ENCODE measurements at places on chromosomes 3 and 15.

GRCh38 chr15:93920204-93920603 lies 311.2 kb upstream of the MCTP2 start:
- DNase-seq = no peak

GRCh38 chr15:41941644-41942415 lies 30.5 kb downstream of the EHD4 start:
- DNase-seq = no peak

- no peak for DNase-seq
Measured at GRCh38 chr3:142274908-142275307, 49.5 kb upstream of the GK5 start.

GRCh38 chr3:107508331-107508730 lies 14.4 kb upstream of the BBX start:
- no peak for DNase-seq

- DNase-seq = no peak
Measured at GRCh38 chr15:95975212-95975611, 355.3 kb upstream of the NR2F2 start.

- no peak for DNase-seq
Measured at GRCh38 chr15:33846862-33847261, 121.4 kb upstream of the CHRM5 start.

GRCh38 chr3:173395412-173396181 lies 1.9 kb upstream of the NLGN1 start:
- DNase-seq = peak; percentile 68

GRCh38 chr3:53585049-53585448 lies 90.6 kb downstream of the CACNA1D start:
- DNase-seq = no peak

GRCh38 chr3:61015859-61016258 lies 235.4 kb downstream of the FHIT start:
- no peak for DNase-seq

DNA sequence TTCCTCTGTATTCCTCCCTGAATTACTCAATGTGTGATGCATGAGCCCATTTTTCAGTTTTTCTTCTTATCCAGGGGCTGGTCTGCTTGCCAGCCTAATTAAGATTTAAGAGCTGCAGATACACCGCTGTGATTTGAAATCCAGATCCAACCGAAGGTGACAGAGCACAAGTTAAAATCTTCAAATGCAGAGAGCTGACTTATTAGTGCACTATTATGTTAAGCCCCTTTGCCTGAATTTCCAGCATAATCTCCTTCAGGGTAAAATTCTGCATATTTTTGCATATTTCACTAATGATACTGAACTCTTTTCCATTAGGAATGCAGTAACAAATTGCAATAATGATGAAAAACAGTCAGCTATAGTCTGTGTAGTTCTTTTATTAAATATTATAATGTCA lies 583.6 kb downstream of the ROBO2 start:
- no peak for DNase-seq

DNA sequence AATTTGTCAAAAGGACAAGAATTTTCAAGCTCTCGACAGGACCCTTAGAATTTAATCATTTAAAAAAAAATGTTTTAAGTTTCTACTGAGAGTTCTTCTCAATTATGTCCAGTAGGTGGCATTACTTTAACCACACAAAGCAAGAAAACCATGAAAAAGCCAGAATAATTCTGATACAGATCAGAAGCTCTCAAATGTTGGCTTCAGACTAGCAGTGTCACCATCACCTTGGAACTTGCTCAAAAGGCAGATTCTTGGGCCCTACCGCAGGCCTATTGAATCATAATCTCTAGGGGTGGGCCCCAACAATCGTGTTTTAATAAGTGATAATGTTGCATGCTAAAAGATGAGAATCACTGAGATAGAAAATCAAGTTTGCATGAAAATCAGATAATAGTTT lies 99.5 kb upstream of the KCNMB2 start:
- DNase-seq = no peak

- DNase-seq = peak; percentile 44
Measured at GRCh38 chr3:120033596-120033995, 60.7 kb downstream of the GSK3B start.

GRCh38 chr3:195543500-195544229 lies 540 bp upstream of the PPP1R2 start:
- no peak for DNase-seq

DNA sequence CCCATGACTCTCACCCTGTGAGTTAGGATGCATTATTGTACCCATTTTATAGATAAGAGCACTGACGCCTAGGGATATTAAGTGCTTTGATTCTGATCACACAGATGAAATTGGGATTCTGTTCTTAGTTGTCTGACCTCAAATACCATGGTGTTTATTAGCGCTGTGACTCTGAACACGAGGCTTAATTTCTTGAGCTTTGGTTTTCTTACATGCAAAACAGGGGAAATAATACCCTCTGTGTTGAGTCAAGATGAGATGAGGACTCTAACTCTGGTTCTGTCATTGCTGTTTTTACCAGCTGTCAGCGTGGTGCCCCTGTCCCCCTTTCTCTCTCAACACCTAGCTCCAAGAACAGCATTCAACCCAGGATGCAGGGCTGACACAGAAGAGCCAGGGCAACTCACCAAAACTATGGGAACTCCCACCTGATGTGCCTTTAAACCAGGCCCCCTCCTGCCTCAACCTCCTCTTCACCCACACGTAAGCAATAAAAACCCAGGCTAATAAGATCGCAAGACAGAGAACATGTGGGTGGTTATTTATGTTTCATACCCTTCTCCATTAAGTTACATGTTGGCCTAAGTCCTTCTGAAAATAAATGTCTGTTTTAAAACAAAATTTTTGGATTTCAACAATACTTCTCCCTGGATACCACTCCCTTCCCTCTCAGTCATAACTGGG lies 100.1 kb upstream of the SPATA12 start:
- no peak for DNase-seq

DNA sequence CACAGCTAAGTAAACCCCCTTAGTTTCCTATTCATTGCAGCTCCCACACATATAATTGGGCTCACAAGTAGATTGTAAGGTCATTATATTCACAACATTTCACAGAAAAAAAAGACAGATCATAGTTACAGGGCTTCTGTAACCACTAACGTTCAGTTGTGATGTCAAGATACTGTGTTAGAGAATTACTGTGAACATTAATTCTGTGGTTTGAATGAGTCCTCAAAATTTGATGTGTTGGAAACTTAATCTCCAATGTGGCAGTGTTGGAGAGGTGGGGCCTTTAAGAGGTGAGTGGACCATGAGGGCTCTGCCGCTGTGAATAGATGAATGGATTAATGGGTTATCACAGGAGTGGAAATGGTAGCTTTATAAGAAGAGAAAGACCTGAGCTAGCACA lies 21.3 kb downstream of the GRK7 start:
- DNase-seq = no peak

DNA sequence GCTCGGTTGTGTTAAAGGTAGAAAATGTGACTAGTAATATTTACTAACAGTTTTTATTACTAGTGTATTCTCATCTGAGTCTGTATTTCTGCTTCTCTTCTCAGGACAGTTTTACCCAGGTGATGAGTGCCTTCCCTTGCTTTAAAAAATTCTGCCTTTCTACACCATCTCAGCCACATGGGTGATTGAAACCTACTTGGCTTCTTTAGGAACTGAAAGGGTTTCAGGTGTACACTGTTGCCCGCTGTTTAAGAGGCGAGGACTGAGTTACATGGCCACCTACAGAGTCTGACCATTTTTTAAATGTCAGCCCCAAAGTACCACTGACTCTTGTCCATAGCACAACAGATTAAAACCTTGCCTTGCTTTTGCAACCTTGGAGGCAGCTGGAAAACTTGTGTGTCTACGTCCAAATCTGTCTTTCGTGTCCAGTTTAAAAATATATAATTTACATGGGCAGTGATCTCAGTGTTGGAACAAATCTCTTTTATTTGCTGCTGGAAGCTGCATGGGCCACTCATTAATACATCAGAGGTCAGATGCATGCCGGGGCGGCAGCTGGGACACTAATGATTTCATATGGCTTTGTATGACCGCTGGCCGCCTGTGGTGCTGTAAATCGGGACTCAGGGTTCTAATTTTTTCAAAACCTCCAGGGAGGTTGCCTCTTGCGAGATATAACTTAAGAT lies 44.6 kb downstream of the TRIM71 start:
- no peak for DNase-seq

GRCh38 chr3:196044513-196044912 lies 37.4 kb downstream of the TFRC start:
- no peak for DNase-seq

- DNase-seq = no peak
Measured at GRCh38 chr15:76393614-76394013, 57.0 kb downstream of the ISL2 start.

DNA sequence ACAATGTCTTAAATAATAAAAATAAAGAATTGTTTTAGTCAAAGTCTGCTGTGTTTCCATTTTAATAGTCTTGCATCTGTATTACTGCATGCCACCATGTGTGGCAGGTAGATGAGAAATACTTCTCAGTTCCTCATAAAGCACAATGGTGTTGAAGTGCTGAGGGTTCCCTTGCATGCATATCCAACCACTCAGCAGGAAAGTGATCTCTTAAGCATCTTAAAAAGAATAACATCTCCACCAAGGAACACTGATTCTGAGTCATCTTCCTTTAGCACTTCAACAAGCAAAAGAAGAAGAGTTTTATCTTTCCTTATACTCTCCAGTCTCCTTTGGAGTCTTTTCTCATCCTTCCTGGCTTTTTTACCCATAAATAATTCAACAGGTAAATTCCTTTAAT lies 602.0 kb downstream of the TBL1XR1 start:
- no peak for DNase-seq

DNA sequence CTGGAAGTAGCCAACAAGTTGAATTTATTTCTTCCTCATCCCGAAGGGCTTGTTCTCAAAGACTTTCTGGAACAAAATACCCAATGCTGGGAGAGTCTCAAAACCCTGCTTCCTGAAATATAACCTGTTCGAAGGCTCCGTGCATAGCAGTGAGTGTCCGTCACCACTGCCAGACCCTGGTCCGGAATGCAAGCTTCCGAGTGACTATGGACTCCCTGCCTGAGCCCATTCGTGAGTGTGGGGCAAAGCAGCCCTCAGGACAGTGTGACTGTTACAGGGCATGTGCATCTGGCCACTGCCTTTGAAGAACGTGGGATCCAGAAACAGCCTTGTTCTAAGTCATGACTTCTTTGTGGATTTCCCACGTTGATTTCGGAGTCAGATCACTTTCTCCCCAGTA lies 214.5 kb upstream of the IGF1R start:
- no peak for DNase-seq

- no peak for DNase-seq
Measured at GRCh38 chr3:175651716-175652115, 792.6 kb downstream of the NAALADL2 start.

DNA sequence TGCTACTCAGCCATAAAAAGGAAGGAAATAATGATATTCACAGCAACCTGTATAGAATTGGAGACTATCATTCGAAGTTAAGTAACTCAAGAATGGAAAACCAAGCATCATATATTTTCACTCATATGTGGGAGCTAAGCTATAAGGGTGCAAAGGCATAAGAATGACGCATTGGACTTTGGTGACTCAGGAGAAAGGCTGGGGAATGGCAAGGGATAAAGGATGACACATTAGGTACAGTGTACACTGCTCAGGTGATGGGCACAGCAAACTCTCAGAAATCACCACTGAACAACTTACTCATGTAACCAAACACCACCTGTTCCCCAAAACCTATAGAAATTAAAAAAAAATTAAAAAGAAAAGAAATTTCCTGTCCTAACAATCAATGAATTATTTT lies 42.7 kb downstream of the ALCAM start:
- no peak for DNase-seq

DNA sequence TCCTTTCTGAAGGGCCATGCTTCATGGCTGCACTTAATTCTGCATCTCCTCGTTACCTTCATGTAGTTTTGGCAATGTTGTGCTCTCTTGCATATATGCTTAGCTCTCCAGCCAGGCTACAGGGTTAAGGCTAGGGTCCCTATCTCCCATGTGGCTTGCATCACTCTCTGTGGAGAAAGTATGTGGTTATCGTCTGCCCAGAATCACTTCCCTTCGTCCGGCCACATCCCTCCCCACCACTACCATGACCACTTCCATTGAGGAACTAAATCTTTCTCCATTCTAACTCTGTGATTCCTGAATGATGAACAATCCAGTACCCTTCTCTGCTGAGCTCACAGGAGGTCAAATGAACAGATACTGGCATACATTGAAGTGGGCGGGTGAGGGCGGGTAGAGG lies 34.0 kb downstream of the WWTR1 start:
- peak; percentile 2 for DNase-seq

- no peak for DNase-seq
Measured at GRCh38 chr15:58235961-58236360, 97.8 kb downstream of the AQP9 start.

DNA sequence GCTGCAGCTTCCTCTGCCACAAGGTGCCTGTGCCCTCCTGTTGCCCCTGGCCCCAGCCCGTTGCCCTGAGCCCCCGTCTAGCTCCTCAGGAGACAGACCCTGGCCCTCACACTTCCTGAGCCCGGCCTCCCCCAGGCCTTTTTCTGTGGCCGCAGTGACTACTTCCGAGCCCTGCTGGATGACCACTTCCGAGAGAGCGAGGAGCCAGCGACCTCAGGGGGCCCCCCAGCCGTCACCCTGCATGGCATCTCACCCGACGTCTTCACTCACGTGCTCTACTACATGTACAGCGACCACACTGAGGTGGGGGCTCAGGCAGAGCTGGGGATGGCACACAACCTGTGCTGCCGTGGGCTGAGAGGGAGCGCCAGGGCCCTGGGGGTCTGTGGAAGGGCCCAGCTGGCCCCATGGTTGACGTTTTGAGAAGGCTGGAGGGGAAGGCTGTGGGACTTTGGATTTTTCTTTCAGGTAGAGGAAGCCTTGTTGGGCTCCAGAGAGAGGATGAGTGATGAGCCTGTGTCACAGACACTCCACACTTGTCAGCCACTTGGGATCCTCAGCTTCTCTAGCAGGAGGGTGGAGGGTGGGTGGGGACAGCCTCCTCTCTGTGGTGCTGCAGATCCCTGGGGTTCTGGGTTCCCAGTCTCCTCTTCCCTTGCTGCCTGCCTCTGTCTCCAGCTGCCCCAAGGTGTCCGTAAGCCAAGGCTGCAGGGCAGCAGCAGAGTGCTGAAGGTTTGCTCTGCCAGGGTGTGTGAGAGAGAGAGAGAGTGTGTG lies 5.0 kb downstream of the ABTB1 start:
- DNase-seq = no peak

DNA sequence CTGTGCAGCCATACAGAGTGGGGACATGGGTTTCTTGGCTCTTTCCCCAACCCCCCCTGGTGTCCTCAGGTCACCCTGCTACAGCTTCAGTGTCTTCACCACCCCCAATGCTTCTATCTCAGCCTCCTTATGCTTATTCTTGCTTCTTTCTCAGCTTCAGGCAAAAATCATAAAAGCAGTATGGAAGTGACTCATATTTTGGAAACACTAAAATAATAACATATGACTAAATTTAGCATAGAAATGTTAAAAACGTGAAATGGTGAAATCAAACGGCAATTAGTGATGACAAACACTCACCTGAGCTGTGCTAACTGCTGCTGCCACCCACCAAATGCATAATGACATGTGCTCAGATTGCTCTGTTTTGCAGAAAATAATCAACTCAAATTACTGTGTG lies 475.2 kb upstream of the EPHA3 start:
- DNase-seq = no peak

DNA sequence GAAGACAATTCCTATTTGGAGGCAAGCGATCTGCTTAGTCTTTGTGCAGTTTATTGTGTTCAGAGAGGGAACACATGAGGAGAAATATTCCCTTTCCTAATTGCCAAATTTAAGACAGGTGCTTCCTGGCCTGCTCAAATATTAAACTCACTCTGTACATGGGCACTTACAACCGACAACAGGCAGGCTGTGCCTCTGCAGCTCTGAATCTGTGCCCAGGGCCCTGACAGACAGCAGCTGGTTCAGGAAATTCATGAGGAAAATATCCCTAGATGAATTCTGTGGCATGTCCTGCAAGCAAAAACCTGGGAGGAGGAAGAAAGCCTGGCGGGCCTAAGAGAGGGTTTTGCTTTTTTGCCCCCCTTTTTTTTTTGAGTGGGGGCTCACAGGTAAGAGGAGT lies 169.3 kb upstream of the TRIM42 start:
- no peak for DNase-seq

Data from CMK (cell line).